NCI-H146 (cell line): ENCODE measurements at places on chromosomes 12 and 14.

- DNase-seq, result no peak
Measured at GRCh38 chr12:53235742-53236442, 3.9 kb upstream of the RARG start.

- DNase-seq, result no peak
Measured at GRCh38 chr14:69612783-69613130, 1.4 kb downstream of the SUSD6 start.

- DNase-seq, result peak; percentile 92
Measured at GRCh38 chr14:60723907-60724618, at the start of gene SIX4. SIX4 (minus strand) TSS chr14:60724351; CDS start chr14:60724074, 277 bp downstream.

DNA sequence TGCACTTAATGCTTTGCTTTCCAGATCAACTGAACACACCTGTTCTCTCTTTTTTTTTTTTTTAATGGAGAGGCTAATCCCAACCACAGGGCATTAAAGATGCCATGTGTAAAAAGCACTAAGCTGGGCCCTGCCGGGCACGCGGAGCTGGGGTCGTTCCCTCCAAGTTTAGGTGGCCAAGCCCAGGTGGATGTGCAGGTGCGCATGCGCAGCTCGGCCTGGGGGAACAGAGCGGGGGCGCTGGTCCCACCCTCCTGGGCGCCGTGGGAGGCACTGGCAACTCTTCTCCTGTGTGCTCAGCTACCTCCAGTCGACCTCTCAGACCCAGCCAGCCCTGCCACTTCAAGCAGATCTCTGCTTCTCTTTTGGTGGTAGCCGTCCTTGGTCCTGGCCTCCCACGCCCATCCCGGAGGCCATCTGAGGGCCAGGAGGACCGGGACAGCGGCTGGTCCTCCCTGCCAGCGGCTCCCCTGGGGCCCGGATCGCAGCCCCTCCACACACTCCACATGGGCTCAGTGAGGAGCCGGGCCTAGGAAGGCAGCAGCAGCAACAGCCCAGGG lies 679.3 kb downstream of the BCL11B start:
- no peak for DNase-seq

DNA sequence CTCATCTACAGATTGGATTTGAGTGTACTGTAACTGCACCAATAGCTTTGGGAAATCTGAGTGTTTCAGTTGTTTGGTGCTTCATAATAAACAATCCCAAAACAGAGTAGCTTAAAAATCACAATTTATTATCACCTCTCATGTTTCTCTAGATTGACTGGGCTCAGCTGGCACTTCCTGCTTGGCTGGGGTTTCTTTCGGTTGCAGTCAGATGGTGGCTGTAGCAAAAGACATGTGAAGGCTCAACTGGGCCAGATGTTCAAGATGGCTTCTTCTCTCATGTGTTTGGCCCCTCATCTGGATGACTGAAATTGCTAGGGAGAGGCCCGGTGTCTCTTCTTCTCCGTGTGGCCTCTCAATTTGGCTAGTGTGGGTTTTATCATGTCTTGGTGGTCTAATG lies 12.1 kb upstream of the BMP4 start:
- no peak for DNase-seq

GRCh38 chr14:44961151-44961553 lies 595 bp downstream of the KLHL28 start:
- DNase-seq, result peak; percentile 43

DNA sequence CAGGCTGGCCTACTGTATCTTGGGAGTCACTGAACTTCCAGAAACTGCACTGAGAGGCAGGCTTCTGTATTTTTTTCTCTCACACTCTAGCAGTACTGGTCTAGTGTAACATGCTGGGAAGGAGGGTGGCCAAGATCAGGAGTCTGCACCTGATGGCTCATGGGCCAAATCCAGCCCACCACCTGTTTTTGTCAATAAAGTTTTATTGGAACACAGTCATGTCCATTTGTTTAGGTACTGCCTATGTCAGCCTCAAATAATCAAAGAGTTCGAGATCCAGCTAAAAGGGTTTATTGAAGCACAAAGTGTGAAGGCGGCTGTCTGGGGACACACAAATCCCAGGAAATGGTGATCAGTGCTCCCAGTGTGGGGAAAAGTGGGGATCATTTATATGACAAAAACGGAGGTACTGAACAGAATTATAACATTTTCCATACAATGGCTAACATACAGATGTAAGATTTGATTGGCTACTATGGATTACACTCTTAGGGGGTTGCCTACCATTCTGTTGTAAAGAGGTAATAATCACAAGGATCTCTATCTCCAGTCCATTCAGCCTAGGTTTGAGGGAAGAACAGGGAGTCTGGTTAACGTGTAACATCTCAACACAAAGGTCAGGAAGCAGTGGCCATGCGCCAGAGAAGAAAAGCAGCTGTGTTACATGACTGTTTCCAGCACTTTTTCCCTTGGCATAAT lies 12.9 kb downstream of the USP30 start:
- no peak for DNase-seq

- DNase-seq, result no peak
Measured at GRCh38 chr12:131603106-131603938, 107.6 kb upstream of the SFSWAP start.
